ENCODE measurements at places on chromosomes 5 and 9.

DNA sequence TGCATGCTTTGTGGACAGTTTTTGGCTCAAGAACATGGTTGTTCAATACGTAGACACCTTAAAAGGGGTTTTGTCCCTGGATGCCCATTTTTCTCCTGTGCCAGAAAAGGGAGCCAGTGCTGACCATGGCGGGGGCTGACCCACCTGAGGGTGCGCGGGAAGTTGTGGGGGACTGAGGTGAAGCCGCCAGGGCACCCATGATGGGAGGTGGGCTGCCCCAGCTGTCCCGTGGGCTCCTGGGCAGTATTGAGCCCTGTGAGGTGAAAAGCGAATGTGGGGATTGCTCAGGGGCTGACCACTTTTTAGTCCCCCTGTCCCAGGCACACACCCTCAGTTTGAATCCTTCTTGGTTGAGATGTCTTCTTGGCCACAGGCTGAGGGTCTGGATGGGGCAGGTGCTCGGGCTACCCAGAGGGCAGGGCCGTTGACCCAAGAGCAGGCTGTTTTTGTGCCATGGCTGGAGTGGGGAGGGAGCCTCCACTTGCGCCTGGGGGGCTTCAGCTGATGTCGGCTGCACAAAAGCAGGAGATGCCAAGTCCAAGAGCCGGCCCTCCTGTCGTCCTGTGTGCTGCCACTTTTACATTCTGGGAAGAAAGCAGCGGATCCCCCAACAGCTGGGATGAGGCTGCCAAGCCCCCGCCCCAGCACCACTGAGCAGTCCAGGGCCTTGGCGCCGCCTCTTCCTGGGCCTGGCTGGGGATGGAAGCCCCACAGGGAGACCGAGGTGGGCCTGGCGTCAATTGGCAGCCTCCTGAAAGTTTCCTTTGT lies 120.1 kb downstream of the WNK2 start:
- DNase-seq = no peak

DNA sequence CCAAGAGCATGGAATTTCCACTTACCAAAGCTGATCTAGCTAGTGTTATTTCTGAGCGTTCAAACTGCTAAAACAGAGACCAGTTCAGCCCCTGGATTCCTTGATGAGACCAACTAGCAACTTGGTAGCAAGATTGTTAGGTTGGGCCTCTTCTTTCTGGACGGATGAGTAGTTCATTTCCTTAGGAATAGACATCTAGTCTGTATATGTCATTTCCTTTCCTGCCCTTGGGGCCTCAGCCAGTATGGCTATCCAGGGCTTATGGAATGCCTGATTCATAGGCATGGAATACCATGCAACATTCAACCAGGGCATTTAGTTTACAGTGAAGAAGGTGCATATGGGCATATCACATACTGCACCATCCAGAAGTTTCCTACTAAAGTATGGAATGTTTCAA lies 14.5 kb upstream of the LPAR1 start:
- peak; percentile 82 for DNase-seq

GRCh38 chr5:36998578-36998977 lies 122.0 kb downstream of the NIPBL start:
- no peak for DNase-seq

DNA sequence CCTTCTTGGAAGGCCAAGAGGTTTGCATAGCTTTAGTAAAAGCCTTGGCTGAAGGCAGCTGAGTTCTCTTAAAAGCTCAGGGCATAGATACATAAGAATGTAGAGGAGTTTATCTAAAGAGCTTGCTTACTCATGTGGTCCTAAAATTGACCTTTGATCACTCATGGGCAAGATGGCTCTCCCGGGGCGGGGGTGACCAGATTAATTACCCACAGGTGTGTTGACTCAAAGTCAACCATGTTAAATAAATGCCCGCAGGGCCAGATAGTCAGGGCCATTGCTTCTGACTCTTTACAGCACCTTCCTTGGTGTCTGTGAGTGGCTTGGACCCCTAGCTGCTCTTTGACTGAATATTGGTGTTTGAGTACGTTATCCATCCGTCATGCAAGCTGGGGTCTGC lies 33.1 kb upstream of the GHR start:
- DNase-seq = no peak

DNA sequence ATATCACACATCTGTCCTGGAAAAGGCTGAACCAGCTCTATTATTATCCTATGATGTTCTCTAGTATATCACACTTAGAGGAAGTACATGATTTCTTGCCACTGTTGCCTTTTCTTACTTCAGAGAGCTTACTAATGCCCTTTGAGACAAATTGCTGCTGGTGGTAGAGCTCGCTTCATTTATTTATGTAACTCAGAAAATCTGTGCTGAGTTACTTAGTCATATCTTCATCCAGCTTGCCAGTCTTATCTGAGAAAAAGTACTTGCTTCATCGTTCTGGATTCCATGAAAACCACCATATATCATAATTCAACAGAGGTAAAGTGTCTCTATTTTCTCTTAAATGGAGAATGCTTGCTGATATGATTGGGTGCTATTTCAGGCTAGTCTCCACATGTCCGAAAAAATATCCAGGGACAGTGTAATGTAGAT lies 26.6 kb downstream of the PTPDC1 start:
- peak; percentile 68 for DNase-seq

- no peak for DNase-seq
Observed at GRCh38 chr5:173903396-173904140, 15.4 kb downstream of the CPEB4 start.

- DNase-seq = no peak
Observed at GRCh38 chr9:114696814-114697544, 15.0 kb upstream of the TEX48 start.

- DNase-seq = no peak
Observed at GRCh38 chr9:94198414-94198813, 60.7 kb upstream of the ZNF169 start.

- DNase-seq = no peak
Observed at GRCh38 chr5:152271420-152271819, 133.7 kb downstream of the NMUR2 start.

All from foreskin fibroblast (primary cell).